ENCODE measurements at places on chromosomes 11 and 22. TPM values are rescaled to one million over a fixed set of nuclear protein-coding genes. Genes with fewer than 3 reads are reported as not detected.

The FHIP1B gene
- 52.2 TPM for total RNA-seq

The DDTL gene
- total RNA-seq = not detected

The PDE3B gene
- 17.7 TPM for total RNA-seq

The PDGFB gene
- not detected for total RNA-seq

The NUDT22 gene
- 83.6 TPM for total RNA-seq

The SCGB1A1 gene
- total RNA-seq = not detected

The MRTFA gene
- 53.4 TPM for total RNA-seq

The PLEKHB1 gene
- 0.45 TPM for total RNA-seq

The CARD18 gene
- not detected for total RNA-seq

The RASSF10 gene
- total RNA-seq = not detected

The EXPH5 gene
- total RNA-seq = 0.90 TPM

The SERHL2 gene
- not detected for total RNA-seq

The ABCG4 gene
- not detected for total RNA-seq

The LRRC10B gene
- not detected for total RNA-seq

The P2RY2 gene
- not detected for total RNA-seq
